ENCODE measurements at places on chromosomes 5 and 9. TPM values are rescaled to one million over a fixed set of nuclear protein-coding genes. Genes with fewer than 3 reads are reported as not detected.

CARTPT gene
- not detected for total RNA-seq

PHF19 gene
- total RNA-seq: 121 TPM

ABCA1 gene
- 3.1 TPM for total RNA-seq

C1QTNF2 gene
- total RNA-seq: 0.10 TPM

MYO10 gene
- total RNA-seq: 36.3 TPM

MTREX gene
- total RNA-seq: 29.4 TPM

BNC2 gene
- total RNA-seq: 6.2 TPM

OMD gene
- not detected for total RNA-seq

IFNK gene
- not detected for total RNA-seq

RETREG1 gene
- total RNA-seq: 3.6 TPM

PCDHGC4 gene
- not detected for total RNA-seq

TRIM7 gene
- total RNA-seq: 29.9 TPM

EDIL3 gene
- total RNA-seq: 0.14 TPM

TTF1 gene
- 16.2 TPM for total RNA-seq

CCL19 gene
- not detected for total RNA-seq
